ENCODE measurements at places on chromosomes 3 and 15. TPM values are rescaled to one million over a fixed set of nuclear protein-coding genes. Genes with fewer than 3 reads are reported as not detected.

FAM162A gene
- 85.1 TPM for polyA plus RNA-seq

U2SURP gene
- polyA plus RNA-seq = 29.7 TPM

CNTN6 gene
- 0.03 TPM for polyA plus RNA-seq

HCLS1 gene
- 44.9 TPM for polyA plus RNA-seq

PATL2 gene
- 0.57 TPM for polyA plus RNA-seq

SH2D7 gene
- not detected for polyA plus RNA-seq

PPM1L gene
- 20.2 TPM for polyA plus RNA-seq

LYZL4 gene
- not detected for polyA plus RNA-seq

ZIC1 gene
- not detected for polyA plus RNA-seq

MED12L gene
- polyA plus RNA-seq = 0.11 TPM

CCR1 gene
- 7.3 TPM for polyA plus RNA-seq

RBPMS2 gene
- 90.9 TPM for polyA plus RNA-seq

SKIC8 gene
- polyA plus RNA-seq = 47.4 TPM

C3orf20 gene
- not detected for polyA plus RNA-seq

ZPLD1 gene
- polyA plus RNA-seq = not detected

COL7A1 gene
- 19.7 TPM for polyA plus RNA-seq

ATP8B4 gene
- polyA plus RNA-seq = 6.6 TPM

IL17RE gene
- 4.3 TPM for polyA plus RNA-seq

C3orf85 gene
- not detected for polyA plus RNA-seq

NR1I2 gene
- 0.11 TPM for polyA plus RNA-seq

CRTAP gene
- polyA plus RNA-seq = 333 TPM

CTDSPL2 gene
- 16.7 TPM for polyA plus RNA-seq

DLL4 gene
- polyA plus RNA-seq = 11.2 TPM

ABI3BP gene
- polyA plus RNA-seq = 126 TPM

CHRFAM7A gene
- 0.44 TPM for polyA plus RNA-seq

NECTIN3 gene
- 12.1 TPM for polyA plus RNA-seq

COL6A5 gene
- polyA plus RNA-seq = 5.0 TPM

SLC35G2 gene
- 8.4 TPM for polyA plus RNA-seq

RASL12 gene
- 85.0 TPM for polyA plus RNA-seq

SLC51B gene
- 0.44 TPM for polyA plus RNA-seq

MESP1 gene
- 0.91 TPM for polyA plus RNA-seq

RTP3 gene
- polyA plus RNA-seq = not detected

IFT57 gene
- 33.8 TPM for polyA plus RNA-seq

MYLK gene
- polyA plus RNA-seq = 1,651 TPM

MOBP gene
- polyA plus RNA-seq = 0.94 TPM

PARP15 gene
- 0.73 TPM for polyA plus RNA-seq

C2CD4A gene
- 0.05 TPM for polyA plus RNA-seq

FBXL2 gene
- polyA plus RNA-seq = 5.2 TPM

FOXB1 gene
- 0.03 TPM for polyA plus RNA-seq

SLC28A1 gene
- 0.04 TPM for polyA plus RNA-seq

ISL2 gene
- not detected for polyA plus RNA-seq

CSPG4 gene
- polyA plus RNA-seq = 63.8 TPM

WWTR1 gene
- polyA plus RNA-seq = 155 TPM

UBA7 gene
- polyA plus RNA-seq = 37.7 TPM

UACA gene
- 12.8 TPM for polyA plus RNA-seq

DUOXA1 gene
- 12.1 TPM for polyA plus RNA-seq

CHDH gene
- 0.49 TPM for polyA plus RNA-seq

LIPH gene
- polyA plus RNA-seq = 2.8 TPM

C15orf61 gene
- 5.2 TPM for polyA plus RNA-seq

MON1A gene
- 13.1 TPM for polyA plus RNA-seq

ZNF609 gene
- polyA plus RNA-seq = 15.0 TPM

CFAP92 gene
- 0.62 TPM for polyA plus RNA-seq

TNFSF10 gene
- polyA plus RNA-seq = 29.4 TPM

HOMER2 gene
- 1.2 TPM for polyA plus RNA-seq

Measured in urinary bladder (tissue), 4 donors.